Stimulated activated naive CD4-positive, alpha-beta T cell treated with Interleukin-2 at 50 U/mL for 16 hours (primary cell): ENCODE measurements at places on chromosomes 2 and 18.

- no peak for DNase-seq
Measured at GRCh38 chr2:159613651-159614285, 2.6 kb downstream of the BAZ2B start.

GRCh38 chr2:118492335-118492734 lies 355.1 kb downstream of the EN1 start:
- no peak for DNase-seq

- no peak for DNase-seq
Measured at GRCh38 chr2:100627330-100628300, 64.8 kb downstream of the PDCL3 start.

DNA sequence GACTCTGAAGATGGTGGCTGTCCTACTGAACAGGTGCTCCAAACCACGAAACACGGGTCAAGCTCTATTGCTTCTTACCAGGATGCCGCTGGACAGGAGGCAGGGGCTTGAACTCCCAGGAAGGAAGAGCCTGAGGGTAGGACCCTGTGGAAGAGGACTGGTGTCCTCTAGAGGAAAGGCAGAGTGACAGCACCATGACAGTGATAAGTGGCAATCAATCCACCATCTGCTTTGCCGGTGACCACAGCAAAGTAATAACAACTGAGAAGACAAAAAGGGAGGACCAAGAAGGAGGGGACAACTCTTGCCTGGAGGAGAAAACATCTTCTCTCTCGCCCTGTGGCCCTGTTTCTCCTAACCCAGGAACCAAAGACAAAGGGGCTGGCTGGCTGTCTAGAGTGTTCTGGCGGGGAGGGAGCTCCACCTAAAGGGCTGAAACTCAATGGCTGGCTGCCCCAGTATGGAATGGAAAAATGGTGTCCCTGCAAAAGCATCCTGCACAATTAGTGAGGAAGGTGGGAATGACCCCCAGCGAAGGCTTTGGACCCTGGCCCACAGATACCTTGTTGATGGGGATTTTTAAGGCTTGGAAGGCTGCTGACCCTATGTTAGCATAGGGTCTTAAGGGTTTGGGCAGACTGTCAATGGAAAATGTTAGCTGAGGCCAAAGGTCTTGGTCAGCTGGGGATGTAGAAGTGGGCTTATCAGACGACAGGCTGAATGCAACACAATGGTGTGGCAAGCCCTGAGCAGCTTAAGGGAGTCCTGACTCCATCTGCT lies 35.4 kb downstream of the PROC start:
- DNase-seq: no peak

DNA sequence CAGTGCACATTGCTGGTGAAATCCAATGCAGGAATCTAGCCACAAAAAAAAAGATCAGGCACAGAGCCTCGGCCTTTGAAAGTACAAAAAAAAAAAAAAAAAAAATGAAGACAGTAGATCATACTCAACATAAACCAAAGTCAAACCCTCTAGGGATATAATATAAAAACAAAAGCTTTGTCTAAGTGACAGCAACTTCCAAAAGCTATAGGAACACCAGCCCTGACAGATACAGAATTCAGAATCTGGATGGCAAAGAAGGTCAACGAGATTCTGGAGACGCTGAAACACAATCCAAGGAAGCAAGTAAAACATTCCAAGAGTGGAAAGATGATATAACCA lies 54.0 kb upstream of the SCN1A start:
- no peak for DNase-seq

GRCh38 chr18:74264303-74265020 lies 27.3 kb downstream of the CYB5A start:
- no peak for DNase-seq

- no peak for DNase-seq
Measured at GRCh38 chr2:176407706-176408105, 138.5 kb downstream of the MTX2 start.

- DNase-seq: no peak
Measured at GRCh38 chr2:35251156-35251555, 1104.4 kb upstream of the CRIM1 start.

GRCh38 chr18:22703883-22704585 lies 229.1 kb upstream of the RBBP8 start:
- no peak for DNase-seq

DNA sequence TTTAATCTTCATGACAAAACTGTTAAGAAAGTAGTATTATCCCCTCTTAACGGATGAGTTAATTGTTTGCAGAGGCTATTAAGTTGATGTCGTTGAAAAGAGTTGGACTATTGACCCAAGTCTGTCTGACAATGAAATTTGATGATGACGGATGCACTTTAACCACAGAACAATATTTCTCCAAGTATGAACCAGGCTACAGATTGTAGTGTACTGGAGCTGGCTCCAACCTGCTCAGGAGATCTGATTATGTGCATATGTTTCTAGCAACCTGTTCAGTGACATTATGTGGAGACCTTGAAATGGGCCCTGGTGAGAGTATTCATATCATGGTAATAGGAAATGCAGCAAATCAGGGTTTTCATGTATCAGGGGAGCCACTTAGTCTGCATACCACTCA lies 174.1 kb downstream of the CDH7 start:
- no peak for DNase-seq

- DNase-seq: no peak
Measured at GRCh38 chr2:44994377-44994776, 14.9 kb downstream of the SIX2 start.

DNA sequence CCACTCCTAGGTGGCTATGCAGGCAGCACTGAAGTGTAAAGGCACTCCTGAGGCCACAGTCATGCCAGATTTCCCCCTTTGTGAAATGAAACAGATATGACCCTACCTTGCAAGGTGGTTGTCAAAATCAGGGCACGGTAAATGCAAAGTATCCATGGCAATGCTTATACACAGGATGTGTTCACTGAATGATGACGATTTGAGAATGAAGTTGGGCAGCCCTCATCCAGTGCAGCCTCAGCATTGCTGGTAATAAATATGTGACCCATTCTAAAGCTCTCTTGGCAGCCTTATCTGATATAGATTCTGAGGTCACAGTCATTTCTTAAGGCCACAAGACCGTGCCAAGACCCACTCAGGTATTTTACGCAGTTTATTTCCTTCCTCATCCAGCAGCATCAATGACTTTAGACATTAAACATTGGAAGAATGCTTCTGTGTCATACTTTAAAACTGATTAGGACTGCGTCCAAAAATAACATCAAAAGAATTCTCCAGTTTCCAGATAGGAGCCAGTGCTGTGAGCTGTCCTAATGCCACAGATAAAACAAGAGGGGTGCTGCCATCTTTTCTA lies 125.5 kb upstream of the SERTAD2 start:
- no peak for DNase-seq

DNA sequence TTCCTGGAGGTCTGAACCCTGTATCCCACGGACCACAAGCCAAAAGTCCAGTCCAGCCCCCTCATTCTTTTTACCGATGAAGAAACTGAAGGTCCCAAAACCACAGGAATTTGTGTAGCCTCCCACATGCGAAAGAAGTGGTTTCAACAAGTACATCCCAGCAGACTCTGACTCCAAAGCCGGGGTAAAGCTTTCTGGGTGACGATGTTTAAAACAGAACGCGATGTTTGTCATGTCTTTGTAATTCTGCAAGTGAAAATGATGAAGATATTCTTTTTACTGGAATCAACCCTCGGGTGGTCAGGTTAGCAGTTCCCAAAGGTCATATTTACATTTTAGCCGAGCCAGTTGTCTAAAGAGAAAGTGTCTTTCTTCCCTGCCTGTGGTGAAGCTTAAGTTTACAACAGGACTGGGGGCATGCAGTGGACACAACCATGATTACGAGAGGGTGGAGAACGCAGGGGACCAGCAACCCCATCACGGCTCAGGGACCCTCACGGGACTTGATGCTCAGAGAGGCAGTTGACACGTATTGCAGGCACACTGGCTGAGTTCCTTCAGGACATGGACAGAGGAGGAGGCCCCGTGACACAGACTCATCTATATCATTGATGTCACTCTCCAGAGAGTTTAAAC lies 17.8 kb upstream of the TMEM131 start:
- peak; percentile 1 for DNase-seq

DNA sequence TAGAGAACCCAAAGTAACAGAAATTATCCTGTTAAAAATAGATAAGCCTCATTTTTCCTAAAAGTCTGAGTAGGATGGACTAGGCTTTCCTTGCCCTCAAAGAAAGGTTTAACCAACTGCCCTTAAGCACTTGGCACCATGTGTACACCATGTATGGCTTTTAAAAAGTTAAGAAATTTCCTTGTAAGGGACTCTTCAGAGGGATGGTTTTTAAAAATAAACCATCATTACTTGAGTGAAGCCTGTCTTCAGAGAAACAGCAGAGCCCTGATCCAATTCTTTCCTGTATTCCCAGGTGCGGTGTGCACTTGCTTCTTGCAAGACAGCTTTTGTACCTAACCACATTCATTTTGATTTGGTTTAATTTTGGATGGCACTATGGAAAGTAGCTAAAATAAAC lies 1.1 kb upstream of the NEMP2 start:
- no peak for DNase-seq

DNA sequence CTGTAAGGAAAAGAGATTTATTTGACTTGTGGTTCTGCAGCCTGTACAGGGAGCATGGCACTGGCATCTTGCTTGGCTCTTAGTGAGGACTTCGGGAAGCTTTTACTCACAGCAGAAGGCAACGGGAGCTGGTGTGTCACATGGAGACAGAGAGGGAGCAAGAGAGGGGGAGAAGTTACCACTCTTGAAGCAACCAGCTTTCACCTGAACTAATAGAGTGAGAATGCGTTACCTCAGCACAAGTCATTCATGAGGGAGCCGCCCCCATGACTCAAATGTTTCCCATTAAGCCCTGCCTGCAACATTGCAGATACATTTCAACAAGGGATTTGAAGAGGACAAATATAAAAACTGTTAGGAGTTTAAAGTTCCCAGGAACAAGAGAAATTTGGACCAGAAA lies 190.0 kb downstream of the CYRIA start:
- DNase-seq: no peak

DNA sequence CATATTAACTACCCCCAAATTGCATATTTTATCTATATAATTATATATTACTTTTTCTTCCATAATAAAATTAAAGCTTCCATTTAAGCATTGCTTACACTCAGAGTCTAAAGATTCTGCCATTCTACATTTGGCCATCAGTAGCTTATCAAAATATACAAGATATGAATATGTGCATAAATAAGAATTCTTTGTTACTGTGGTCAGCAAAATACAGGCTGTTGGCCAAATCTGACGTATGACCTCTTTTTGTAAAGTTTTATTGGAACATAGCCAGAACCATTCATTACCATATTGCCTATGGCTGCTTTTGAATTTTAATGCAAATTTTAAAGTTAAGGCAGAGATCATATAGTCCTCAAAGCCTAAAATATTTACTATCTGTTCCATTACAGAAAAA lies 643.9 kb upstream of the VRK2 start:
- no peak for DNase-seq

- no peak for DNase-seq
Measured at GRCh38 chr2:44937688-44938240, 3.7 kb upstream of the SIX3 start.

DNA sequence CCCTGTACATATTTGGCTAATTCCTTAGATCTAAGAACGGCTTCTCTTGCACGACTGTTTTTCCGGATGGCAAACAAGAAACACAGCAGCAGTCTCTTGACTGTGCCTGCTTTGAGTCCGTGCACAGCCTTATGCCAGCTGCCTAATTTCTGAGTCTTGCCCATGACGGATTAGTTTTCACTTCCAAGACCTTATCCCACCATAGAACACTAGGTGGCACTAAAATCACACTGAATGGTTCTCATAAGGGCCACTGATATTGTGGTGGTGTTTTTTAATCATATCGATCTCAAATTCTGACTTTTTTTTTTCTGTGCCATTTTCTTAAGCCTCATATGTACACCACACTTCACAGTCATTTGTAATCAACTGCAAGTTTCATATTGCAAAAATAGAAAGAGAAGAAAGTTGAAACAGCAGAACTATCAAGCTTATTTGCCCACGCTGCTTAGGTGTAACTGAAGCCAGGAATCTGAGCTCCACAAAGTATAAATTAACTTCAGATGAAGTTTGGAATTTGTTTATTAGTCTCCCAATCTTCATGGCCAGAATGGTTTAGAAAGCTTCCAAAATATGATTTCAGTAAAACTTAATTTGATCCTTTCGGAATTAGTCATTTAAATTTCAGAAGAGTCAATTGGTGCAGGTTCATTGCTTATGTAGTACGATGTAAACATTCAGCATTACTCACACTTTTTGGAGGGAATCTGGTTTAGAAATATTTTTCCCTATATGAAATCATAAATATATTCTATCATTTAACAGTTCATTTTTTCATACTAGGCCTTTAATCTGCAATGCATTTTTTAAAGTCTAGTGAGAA lies 45.5 kb upstream of the SCN7A start:
- no peak for DNase-seq

- DNase-seq: no peak
Measured at GRCh38 chr2:3110994-3111666, 266.5 kb downstream of the EIPR1 start.

GRCh38 chr18:52009958-52010357 lies 330.0 kb upstream of the DCC start:
- DNase-seq: no peak

DNA sequence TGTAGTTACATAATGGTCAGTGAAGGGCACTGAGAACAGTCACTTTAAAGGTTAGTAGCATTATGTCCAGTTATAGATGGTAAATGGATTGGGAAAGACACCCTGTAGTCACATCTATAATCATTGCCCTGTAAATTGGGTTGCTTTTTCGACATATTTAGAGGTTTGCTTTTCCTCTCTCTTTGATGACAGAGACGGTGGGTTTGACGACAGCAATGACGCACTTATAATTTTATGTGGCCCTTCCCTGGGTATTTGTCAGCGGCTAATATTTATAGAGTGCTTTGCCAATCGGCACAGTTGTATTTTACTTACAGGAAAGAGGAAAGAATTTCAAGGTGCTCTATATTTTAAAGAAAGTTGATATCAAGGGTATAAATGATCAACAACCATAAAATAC lies 2.8 kb downstream of the CPS1 start:
- DNase-seq: no peak

- no peak for DNase-seq
Measured at GRCh38 chr2:50752237-50752636, 279.7 kb downstream of the NRXN1 start.

GRCh38 chr2:168198476-168199207 lies 48.8 kb downstream of the STK39 start:
- DNase-seq: no peak

DNA sequence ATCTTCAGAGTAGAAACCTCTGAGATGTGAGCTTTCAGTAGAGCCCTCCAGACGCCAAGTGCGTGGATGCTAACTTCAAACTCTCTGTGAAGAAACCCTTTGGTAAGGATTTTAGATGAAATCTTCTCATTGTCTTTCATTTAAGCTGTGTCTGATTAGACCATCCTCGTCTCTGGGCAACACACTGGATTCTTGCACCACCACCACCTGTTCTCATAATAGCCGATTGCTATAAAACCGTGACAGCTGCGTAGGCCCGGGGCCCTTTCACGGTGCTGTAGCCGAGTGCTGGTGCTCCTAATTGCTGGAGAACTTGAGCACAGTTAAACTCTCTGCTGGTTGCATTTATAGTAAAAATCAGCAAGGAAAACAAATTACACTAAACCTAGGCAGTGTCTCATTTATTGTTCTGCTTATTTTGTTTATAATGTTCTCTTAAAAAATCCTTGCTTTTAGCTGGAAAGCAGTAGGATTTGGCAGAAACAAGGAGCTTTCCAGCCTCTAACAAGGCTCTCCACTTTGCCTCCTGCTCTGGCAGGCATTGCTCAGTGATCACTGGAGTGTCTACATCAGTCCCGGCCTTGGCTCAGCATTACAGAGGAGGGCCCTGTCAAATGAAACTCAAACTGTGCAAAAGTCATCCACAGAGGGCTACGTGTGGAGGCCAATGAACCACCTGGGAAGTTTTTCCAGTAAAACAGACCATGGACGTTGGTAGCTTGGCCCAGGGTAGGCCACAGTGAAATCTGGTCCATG lies 40.9 kb upstream of the MBP start:
- DNase-seq: no peak

- no peak for DNase-seq
Measured at GRCh38 chr2:106097038-106098000, 96.8 kb downstream of the UXS1 start.
